ENCODE measurements at places on chromosomes 12 and 14.

DNA sequence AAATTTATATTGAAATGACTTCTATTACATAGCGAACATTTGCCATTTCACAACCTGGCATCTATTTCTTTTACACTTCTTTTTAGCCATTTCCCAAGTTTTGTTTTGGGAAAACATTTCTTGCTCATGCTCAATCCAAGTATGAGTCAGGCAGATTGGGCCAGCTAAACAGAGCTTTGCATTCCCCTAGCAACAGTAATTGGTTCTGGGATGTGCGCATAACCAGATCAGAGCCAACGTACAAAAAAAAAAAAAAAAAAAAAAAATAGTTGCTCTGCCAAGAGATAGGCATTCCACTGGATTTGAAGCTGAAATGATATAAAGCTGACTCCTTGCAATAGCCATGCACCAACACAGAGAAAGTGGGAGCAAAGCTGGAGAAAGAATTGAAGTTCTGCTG, 37.5 kb downstream of the PLCZ1 start:
- DNase-seq: no peak

DNA sequence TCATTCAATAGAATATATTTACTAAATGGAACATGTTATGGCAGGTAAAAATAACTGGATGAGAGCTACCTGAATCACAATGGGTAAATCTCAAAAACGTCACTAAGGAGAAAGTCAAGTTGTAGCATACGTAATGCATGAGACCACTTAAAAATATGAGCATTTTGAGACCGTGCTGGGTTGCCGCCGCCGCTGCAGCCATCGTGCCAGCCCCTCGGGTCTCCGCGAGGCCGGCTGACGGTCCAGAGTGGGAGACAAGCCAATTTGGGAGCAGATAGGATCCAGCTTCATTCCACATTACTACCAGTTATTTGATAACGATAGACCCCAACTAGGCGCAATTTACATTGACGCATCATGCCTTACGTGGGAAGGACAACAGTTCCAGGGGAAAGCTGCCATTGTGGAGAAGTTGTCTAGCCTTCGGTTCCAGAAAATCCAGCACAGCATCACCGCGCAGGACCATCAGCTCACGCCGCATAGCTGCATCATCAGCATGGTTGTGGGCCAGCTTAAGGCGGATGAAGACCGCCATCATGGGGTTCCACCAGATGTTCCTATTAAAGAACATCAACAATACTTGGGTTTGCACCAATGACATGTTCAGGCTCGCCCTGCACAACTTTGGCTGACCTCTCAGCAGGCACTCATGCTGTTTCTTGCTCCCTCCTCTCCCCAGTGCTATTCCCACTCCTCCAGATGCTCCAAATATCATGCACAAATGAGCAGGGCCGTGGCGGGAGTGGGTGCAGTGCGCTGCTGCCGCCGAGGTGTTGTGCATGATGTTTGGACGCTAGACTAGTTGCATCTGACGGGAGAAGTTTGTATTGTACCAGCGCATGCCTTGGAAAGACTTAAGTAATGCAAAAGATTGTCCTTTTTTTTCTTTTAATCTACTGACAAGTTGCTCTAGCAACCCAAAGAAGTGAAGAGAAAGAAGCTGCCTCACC, 6.3 kb upstream of the BRMS1L start:
- DNase-seq: no peak

GRCh38 chr12:41566703-41567102, 378.6 kb downstream of the PDZRN4 start:
- DNase-seq: no peak

- DNase-seq: no peak
Observed at GRCh38 chr14:76866456-76866855, 40.2 kb downstream of the LRRC74A start.

GRCh38 chr14:104290058-104290667, 151.8 kb downstream of the KIF26A start:
- no peak for DNase-seq
